ENCODE measurements at places on chromosomes 4 and X.
A peak's percentile ranks its signal among the peaks of the same experiment; 100 is the strongest.

- DNase-seq = no peak
Observed at GRCh38 chrX:17488036-17488435, 113.0 kb downstream of the NHS start.

GRCh38 chr4:4430492-4431195 lies 43.7 kb downstream of the NSG1 start:
- DNase-seq = peak; percentile 8

DNA sequence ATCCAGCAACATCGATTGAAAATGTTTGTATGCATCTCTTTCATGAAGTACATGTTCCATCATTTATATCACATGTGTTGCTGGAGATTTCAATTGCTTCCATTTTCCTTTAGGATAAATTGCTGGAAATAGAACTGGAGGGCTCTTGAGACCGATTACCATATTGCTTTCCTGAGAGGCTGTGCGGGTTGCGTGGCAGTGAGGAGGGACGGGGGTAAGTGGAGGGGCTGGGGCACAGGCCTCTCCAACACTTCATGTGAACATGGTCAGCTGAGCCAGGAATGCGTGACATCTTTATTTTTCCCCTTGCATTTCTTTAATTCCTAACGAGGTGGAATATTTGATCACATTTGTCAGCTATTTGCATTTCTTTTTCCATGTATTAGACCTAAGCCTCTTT lies 144.6 kb downstream of the TBL1X start:
- no peak for DNase-seq

- DNase-seq = no peak
Observed at GRCh38 chr4:149785696-149786431, 29.8 kb downstream of the IQCM start.

DNA sequence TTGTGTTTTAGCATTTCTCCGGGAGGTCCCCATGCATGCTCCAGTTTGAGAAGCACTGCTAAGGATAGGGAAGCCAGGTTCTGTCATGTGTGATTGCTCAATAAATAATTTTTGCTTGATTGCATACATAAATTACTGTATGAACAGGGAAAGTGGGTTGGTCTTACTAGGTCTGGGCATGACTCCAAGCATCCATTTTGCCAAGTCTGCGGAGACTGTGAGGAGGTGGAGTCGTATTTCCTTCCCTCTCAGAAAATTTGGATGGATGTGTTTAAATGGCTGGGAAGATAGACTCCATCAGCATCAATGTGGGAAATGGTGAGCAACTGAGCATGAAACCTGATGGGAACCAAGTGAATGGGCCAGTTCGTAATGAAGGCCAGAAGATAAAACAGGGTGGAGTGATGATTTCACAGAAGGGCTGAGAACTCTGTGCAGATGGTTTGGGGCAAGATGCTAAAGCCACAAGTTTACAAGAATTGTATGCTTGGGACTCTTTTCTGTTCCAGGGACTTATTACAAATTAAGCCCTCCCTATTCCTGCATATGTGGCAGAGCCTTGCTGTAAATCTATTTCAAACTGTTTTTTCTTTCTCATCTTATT lies 84.1 kb downstream of the NHS start:
- DNase-seq = no peak

- no peak for DNase-seq
Observed at GRCh38 chr4:93894995-93895394, 66.4 kb downstream of the ATOH1 start.

DNA sequence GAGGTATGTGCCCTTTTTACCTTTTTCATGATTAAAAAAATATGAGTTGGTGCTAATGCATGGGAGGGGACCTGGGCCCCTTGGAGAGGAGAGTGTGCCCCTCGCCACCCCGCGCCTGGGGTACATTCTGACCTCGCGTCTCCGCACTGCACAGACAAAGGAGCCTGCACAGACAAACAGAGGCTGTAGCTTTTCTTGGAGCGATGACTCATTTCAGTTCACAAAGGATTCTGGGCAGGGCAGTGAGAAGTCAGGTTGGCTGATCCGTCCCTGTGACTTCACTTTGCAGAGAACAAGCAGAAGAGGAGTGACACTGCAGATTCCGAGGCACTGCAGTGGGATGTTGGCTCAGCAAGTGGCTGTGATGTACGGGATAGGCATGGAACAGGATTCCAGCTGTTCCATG lies 82.9 kb downstream of the STOX2 start:
- DNase-seq = no peak

- DNase-seq = no peak
Observed at GRCh38 chr4:105182211-105182610, 35.5 kb downstream of the TET2 start.

GRCh38 chr4:52991472-52991871 lies 129.4 kb downstream of the RASL11B start:
- no peak for DNase-seq

- no peak for DNase-seq
Observed at GRCh38 chr4:13922459-13922858, 294.9 kb upstream of the BOD1L1 start.

- DNase-seq = no peak
Observed at GRCh38 chr4:114780205-114780604, 181.6 kb downstream of the UGT8 start.

DNA sequence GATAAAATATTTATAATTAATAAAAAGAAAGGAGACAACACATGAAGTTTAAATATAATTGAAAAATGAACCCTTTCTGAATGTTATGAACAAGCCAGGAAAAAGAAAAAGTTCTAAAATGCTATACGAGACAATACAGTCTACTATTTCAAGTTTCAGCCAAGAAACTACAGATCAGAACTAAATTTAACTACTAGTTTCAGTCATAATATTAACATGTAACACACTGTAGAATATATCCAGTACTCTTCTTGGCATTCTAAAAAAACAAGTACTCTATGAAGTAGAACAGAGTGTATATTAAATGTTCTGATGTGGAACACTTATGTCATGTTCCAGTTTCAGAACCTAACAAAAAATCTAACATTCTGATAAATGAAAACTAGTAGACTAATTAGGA lies 679.7 kb downstream of the FAT4 start:
- no peak for DNase-seq

GRCh38 chr4:88610771-88611170 lies 18.5 kb downstream of the HERC3 start:
- no peak for DNase-seq

DNA sequence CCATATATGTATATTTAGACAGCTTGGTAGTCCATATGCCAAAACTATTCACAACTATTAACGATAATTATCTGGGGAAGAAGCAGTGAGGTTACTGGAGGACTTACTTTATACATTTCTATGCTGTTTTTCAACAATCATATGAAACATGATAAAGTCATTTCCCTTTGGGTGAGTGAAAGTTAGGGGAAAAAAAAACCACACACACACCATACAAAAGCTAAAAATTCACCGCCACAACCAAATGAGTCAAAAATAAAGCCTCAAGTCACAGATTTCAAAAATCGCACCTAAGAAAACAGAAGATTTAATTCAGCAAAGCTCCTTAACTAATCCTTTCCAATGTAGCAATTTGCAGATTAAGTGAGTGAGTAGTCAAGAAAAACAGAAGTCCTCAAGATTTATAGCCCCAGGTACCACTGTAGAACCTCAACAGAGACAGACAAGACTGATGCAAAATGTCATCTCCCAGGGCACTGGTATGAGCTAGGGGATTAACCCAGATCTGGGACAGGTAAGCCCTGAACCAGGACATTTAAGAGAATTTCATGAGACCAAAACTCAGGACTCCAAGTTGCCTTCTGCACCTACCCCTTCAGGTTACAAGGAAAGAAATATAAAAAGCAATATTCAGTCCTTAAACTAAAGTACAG lies 35.1 kb downstream of the SYTL4 start:
- no peak for DNase-seq

DNA sequence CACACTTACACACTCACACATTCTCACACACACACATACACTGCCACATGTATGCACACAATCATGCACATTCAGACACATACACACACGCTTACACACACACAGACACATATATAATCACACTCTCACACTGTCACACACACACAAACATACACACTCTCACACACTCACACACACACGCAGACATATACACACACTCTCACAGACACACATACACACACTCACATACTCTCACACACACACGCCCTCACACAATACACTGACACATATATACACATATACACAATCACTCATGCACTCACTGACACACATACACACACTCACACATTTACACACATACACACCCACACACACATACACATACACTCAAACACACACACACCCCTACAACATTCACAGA lies 435.3 kb upstream of the FRG1 start:
- no peak for DNase-seq

- no peak for DNase-seq
Observed at GRCh38 chrX:154138857-154139256, 5.2 kb upstream of the OPN1LW start.

GRCh38 chr4:84394386-84394785 lies 104.7 kb downstream of the NKX6-1 start:
- no peak for DNase-seq

DNA sequence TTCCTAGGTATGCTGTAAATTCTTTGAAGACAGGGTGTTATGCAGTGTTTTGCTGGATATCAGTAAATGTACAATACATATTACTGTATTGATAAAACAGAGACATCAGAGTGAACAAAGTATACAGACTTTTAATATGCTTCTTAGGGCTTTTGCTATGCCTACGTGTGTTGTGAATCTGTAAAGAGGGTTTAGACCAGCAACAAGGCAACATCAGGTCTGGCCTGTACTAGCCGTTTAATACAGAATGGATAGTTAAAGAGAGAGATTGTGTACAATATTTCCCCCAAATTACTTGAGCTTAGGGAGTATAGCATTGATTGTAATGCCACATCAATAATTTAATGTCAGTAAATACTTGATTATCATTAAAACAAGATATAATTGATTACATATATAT lies 75.2 kb downstream of the PAQR3 start:
- DNase-seq = no peak

- no peak for DNase-seq
Observed at GRCh38 chr4:726235-726787, 20.7 kb downstream of the PCGF3 start.

- DNase-seq = no peak
Observed at GRCh38 chr4:100075056-100075455, 115.2 kb downstream of the DDIT4L start.

- no peak for DNase-seq
Observed at GRCh38 chr4:5801696-5802095, 90.7 kb downstream of the EVC start.

DNA sequence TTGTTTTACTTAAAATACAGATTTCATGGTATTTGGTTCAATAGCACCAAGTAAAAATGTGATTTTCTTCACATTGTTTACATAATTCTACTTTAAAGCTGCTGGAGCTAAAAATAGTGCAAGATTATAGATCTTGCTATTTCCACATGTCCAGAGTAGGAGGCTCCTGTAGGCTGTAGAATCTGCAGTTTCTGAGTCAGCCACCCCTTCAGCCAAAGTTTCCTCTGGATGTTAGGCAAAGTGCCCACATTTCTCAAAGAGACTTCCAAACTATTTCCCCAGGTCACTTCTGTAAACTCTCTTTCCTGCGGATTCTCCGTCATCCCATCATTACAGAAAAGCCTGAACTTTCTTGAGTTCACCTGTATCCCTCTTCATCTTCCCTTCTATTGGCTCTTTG lies 342.5 kb upstream of the FSTL5 start:
- no peak for DNase-seq

DNA sequence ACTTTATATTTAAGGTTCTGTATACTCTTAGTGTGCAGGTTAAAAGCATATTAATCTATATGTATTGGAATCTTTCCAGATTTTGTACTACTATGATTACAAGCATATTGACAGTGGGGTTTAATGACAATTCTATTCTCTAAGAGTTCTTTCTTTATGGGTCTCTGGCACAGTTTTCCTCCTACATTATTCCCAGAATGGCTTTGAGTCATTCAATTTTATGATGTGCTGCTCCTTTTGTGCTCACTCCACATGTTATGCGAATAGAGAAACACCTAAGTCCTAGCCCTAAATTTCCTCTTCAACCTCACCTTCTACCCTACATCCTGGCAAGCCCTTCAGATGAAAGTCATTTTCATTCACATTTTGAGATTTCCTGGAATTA lies 209.9 kb upstream of the DIAPH2 start:
- no peak for DNase-seq

GRCh38 chr4:61493470-61493869 lies 293.3 kb downstream of the ADGRL3 start:
- no peak for DNase-seq

GRCh38 chrX:152845618-152846240 lies 14.9 kb downstream of the NSDHL start:
- DNase-seq = no peak
